ENCODE measurements at places on chromosomes 16 and 17.

- DNase-seq: peak; percentile 98
These were observed 71.0 kb downstream of the RAI1 start for GRCh38 chr17:17752089-17752820.

DNA sequence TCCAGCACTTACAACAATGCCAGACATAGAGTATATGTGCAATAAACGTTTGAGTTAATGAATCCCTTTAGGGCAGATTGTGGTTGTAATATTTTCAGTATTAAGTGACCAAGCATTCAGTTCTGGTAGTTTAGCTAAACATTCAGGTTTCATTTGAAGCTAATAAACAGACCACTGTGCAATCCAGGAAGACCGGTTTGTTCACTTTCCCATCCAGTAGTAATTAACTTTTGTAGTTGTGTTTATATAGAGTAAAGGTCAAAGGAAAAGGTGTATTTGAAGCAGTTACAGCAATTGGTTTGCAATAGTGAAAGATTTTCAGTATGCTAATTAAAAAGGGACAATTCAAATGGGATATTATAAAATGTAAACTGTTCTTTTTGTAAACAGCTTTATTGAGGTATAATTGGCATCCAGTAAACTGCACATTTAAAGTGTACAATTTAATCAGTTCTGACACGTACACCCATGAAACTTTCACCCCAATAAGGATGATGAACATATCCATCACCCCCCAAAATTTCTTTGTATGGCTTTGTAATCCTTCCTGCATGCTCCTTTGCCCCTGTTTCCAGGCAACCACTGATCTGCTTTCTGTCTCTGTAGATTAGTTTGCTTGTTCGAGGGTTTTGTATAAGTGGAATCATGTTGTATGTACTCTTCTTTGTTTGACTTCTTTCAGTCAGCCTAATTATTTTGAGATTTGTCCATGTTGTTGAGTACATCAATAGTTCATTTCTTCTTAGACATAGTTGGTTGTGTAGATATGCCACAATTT, 26.3 kb downstream of the MRTFB start:
- DNase-seq: no peak

DNA sequence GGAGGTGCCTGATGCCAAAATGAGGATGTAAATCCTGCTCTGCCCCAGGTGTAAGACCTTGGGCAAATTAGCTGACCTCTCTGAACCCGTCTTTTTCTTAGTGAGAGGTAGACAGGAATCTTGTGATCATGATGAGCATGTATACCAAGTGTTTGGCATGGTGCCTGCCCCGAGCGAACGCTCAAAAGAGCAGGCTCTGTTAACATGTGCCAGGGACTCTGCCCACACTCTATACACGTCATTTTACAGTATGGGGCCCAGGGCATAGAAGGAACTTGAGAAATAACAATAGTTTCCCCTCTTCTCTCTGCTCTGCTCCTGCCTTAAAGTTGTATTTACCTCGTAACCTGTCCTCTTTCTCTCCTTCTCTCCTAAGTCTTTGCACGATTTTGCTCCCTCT, 9.3 kb upstream of the MAF start:
- peak; percentile 19 for DNase-seq

DNA sequence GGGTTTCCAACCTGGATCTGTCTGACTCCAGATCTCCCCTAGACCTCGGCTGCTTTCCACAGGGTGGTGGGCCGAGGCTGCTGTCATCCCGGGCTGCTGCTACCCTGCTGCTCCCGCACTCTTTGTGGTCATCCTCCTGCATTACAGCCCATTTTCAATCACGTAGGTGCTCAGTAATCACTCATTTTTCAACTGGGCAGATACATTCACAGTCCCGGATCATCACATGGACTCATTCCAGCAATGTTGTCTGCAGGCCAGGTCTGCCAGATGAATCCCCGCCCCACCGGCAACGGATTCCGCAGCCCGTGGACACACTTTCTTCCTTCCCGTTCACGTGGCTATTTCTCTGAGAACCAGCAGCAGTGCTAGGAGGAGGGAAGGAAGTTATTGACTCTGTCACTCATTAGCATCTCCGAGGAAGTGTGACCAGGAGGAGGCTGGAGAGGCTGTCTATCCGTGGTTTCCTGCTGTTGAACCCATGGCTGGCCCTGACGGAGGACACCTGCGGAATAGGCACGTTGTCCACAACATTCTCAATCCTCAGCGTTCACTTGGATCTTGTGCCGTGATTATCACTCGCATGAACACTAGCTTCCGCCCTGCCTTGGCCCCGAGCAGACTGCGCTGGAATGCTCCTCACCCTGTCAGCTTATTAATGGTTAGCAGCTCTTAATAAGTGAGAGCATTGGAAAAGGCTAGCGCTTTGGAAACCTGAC, 14.7 kb upstream of the ZCCHC14 start:
- DNase-seq: no peak

GRCh38 chr17:42809250-42809649, 10.6 kb downstream of the CNTD1 start:
- DNase-seq: no peak

GRCh38 chr16:84650062-84650991, 2.0 kb downstream of the KLHL36 start:
- DNase-seq: no peak

All from activated CD4-positive, alpha-beta T cell treated with anti-CD3 and anti-CD28 coated beads for 48 hours (primary cell).